Stomach (tissue), 19 donors: ENCODE measurements at places on chromosomes 7 and 10. TPM values are rescaled to one million over a fixed set of nuclear protein-coding genes. Genes with fewer than 3 reads are reported as not detected.

- H3K4me3 ChIP-seq: no peak overlapping the region
- H3K36me3 ChIP-seq: no peaks in the 10 kb centered on the region
- DNase-seq: no peak
- H3K27me3 ChIP-seq: no peaks in the 10 kb centered on the region
- H3K4me1 ChIP-seq: no peaks in the 10 kb centered on the region
- H3K27ac ChIP-seq: no peak overlapping the region
These were observed 148.4 kb upstream of the FAM20C start for GRCh38 chr7:43791-44540.

GRCh38 chr7:32030904-32031692 lies 39.1 kb downstream of the PDE1C start:
- H3K4me1 ChIP-seq: no peaks in the 10 kb centered on the region
- no peak overlapping the region for H3K27ac ChIP-seq
- H3K36me3 ChIP-seq: no peaks in the 10 kb centered on the region
- no peaks in the 10 kb centered on the region for H3K27me3 ChIP-seq
- no peak for DNase-seq

RALA gene
- 29.4 TPM for polyA plus RNA-seq

DNA sequence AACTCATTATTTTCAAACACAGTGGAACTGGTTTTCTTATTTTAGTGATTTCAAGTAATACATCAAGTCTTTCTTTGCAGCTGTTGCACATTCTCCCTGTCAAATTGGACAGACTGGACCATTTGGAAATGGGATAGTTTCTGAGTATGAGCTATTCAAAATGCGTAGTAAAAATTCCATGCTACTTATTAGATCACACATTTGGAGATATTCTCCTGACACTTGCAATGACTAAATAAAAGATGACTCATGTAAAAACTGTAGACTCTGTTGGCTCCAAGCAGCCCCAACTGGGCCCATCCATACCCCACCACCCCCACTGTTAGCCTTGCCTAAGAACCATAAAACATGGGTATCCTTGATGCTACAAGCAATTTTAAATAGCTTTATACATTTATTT lies 25.9 kb upstream of the BICC1 start:
- no peaks in the 10 kb centered on the region for H3K27me3 ChIP-seq
- no peaks in the 10 kb centered on the region for H3K4me1 ChIP-seq
- H3K36me3 ChIP-seq: no peaks in the 10 kb centered on the region
- H3K4me3 ChIP-seq: no peak overlapping the region

LRRN3 gene
- 0.61 TPM for polyA plus RNA-seq

NXPH1 gene
- polyA plus RNA-seq: not detected

DNA sequence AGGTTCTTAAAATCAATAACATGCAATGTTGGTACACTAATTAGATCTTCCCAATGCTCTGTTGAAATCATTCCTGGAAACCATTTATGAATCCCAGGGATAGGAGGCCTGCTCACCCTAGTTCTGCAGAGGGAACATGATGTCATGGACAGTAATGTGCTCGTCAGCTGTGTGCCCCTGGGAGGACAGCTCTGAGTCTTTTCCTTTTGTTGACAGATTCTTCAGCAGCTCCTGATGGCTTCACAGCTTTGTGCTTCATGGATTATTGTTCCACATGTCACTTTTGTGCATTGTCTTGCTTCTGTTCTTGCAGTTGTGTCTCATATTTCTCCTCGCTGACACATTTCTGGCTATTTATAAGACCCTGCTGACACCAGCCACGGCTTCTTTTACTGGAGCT lies 367.5 kb downstream of the CCSER2 start:
- H3K36me3 ChIP-seq: no peaks in the 10 kb centered on the region
- no peaks in the 10 kb centered on the region for H3K27me3 ChIP-seq
- no peak overlapping the region for H3K27ac ChIP-seq
- no peak for DNase-seq

GRCh38 chr7:41729059-41729458 lies 26.2 kb upstream of the INHBA start:
- no peaks in the 10 kb centered on the region for H3K27me3 ChIP-seq
- no peak for DNase-seq
- no peaks in the 10 kb centered on the region for H3K36me3 ChIP-seq
- H3K27ac ChIP-seq: no peak overlapping the region
- H3K4me3 ChIP-seq: no peak overlapping the region
- no peaks in the 10 kb centered on the region for H3K4me1 ChIP-seq

- H3K4me3 ChIP-seq: no peak overlapping the region
- H3K27me3 ChIP-seq: no peaks in the 10 kb centered on the region
- H3K4me1 ChIP-seq: no peaks in the 10 kb centered on the region
- no peak for DNase-seq
These were observed 120.4 kb downstream of the EPDR1 start for GRCh38 chr7:38040831-38041230.

CFAP69 gene
- 5.1 TPM for polyA plus RNA-seq

GRCh38 chr7:24880886-24881285 lies 99.1 kb downstream of the OSBPL3 start:
- no peak overlapping the region for H3K27ac ChIP-seq
- no peaks in the 10 kb centered on the region for H3K27me3 ChIP-seq
- DNase-seq: no peak
- H3K4me3 ChIP-seq: no peak overlapping the region
- H3K36me3 ChIP-seq: no peaks in the 10 kb centered on the region

DNA sequence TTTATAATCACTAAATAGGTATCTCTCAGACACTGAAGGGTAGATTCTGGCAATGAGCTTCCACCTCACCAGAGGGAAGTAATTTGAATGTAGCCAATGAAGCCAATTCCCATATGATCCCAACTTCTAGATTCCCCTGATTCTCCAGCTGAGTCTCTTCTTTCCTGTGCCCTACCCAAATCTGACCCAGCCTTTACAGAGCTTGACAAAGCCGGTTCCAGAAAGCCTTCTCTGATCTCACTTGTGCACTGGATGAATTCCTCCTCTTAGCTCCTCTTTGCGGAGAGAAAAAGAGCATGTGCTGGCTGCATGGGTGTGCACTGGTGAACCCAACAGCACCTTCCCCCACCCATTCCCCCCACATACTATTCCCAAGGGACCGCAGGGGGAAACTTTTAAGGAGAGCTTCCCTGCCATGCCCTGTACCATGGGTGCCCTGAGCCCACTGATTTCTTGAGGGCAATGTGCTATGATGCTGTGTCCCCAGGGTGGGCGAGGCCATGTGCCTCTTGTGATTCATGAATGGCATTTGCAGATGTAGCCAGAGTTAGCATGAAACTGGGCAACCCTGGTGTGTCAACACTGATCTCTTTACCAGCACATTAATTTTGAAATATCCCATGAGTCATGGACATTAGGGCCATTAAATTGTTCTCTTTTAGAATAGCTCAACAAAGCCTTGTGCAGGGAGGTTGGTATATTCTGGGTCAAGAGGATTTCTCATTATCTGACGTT lies 50.4 kb upstream of the PLEKHA1 start:
- H3K27ac ChIP-seq: no peak overlapping the region
- H3K4me3 ChIP-seq: no peak overlapping the region
- H3K36me3 ChIP-seq: no peaks in the 10 kb centered on the region
- H3K27me3 ChIP-seq: peaks cover under 1% of the 10 kb centered on the region

IL6 gene
- polyA plus RNA-seq: 9.2 TPM

PHKG1 gene
- polyA plus RNA-seq: not detected

- peaks cover 42% of the 10 kb centered on the region for H3K27me3 ChIP-seq
- no peaks in the 10 kb centered on the region for H3K4me1 ChIP-seq
- H3K36me3 ChIP-seq: no peaks in the 10 kb centered on the region
- DNase-seq: no peak
These were observed 101.5 kb downstream of the TRIL start for GRCh38 chr7:28856656-28857055.

GRCh38 chr7:90766814-90767564 lies 170.9 kb downstream of the CDK14 start:
- no peaks in the 10 kb centered on the region for H3K27me3 ChIP-seq
- DNase-seq: peak; percentile 83
- no peaks in the 10 kb centered on the region for H3K36me3 ChIP-seq
- H3K4me3 ChIP-seq: no peak overlapping the region
- peaks cover 20% of the 10 kb centered on the region for H3K4me1 ChIP-seq

SPACDR gene
- not detected for polyA plus RNA-seq

- DNase-seq: no peak
- H3K36me3 ChIP-seq: no peaks in the 10 kb centered on the region
- peaks cover 9% of the 10 kb centered on the region for H3K4me1 ChIP-seq
- no peak overlapping the region for H3K4me3 ChIP-seq
- H3K27ac ChIP-seq: no peak overlapping the region
- H3K27me3 ChIP-seq: no peaks in the 10 kb centered on the region
These were observed 6.5 kb downstream of the ANLN start for GRCh38 chr7:36396150-36396549.

PAPOLB gene
- polyA plus RNA-seq: not detected

PRSS37 gene
- polyA plus RNA-seq: not detected

ADRA2A gene
- 0.65 TPM for polyA plus RNA-seq

DNA sequence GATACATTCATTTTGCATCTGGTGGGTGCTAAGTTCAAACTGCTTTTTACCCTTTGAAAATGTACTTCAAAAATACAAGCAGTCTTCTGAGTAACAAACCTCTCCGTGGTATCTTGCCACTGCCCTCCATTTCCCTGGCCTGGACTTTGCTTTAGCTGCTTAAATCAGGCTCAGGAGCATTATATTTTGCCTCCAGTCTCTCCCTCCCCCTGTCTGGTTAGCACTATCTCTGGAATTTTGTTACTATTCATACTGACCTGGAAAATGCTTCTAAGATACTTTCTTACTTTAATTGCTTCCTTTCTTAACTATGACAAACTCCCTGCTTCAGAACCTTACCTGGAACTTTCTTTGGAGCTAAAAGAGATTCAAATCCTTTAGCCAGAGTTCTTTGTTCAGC lies 369.8 kb downstream of the GFRA1 start:
- no peaks in the 10 kb centered on the region for H3K36me3 ChIP-seq
- no peaks in the 10 kb centered on the region for H3K27me3 ChIP-seq
- no peaks in the 10 kb centered on the region for H3K4me1 ChIP-seq
- H3K27ac ChIP-seq: no peak overlapping the region
- no peak for DNase-seq

DNA sequence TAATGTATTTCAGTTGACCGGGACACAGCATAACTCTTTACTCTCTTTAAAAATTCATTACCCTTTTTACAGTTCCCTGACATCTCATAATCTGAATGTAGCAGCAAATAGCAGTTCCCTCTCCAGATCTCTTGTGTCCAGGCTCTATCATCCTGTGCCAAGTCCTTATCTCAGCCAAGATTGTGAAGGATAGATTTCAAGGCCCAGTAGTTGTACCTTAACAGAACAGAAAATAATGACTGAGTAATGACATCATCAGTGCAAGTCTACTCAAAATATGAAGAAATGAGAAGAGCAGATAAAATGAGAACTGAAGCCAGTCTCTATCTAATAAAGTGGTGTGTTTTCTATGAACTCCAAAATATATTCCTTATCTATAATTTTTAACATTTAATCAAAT lies 92.6 kb downstream of the TFEC start:
- no peak overlapping the region for H3K4me3 ChIP-seq
- no peak overlapping the region for H3K27ac ChIP-seq
- no peaks in the 10 kb centered on the region for H3K36me3 ChIP-seq
- no peaks in the 10 kb centered on the region for H3K4me1 ChIP-seq

SLC13A1 gene
- not detected for polyA plus RNA-seq

DNA sequence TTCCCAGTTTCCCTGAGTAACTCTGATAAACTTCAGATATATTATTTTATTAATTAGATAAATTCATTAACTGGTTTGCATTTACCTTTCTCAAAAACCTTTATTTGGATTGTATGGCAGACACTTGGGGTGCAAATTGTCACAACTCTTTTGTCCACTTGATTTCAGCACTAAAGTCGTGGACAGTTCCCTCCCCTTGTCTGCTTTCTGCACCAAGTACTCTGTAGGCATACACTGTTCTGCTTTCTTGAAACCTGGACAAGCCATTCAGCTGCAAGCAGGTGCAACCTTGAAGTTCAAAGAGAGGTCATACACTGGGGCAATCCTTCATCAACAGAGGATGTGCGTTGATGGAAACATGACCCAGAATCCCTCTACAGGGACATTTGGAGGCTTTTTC lies 162.9 kb downstream of the ARL5B start:
- H3K4me3 ChIP-seq: no peak overlapping the region
- no peak overlapping the region for H3K27ac ChIP-seq
- DNase-seq: peak; percentile 53
- H3K27me3 ChIP-seq: no peaks in the 10 kb centered on the region

DNA sequence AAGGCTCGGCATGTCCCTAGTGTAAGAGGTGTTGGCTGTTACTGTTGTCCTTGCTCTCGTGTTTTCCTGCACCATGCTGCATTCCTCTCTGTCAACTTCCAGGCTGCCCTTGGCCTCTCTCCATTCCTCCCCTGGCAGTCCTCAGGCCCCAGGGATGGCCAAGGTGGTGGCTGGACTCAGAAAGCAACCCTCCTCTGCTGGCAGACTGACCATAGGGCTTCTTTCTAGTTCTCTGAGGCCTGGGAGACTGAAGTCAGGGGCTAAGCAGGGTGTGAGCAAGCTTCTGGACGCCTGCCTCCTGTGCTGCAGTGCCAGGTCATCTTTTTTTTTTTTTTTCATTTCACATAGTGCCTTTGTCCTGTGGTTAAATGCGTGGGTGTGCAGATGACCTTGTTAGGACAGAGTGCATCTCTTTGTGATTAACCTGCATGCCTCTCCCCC lies 72.0 kb downstream of the GOLGA7B start:
- no peaks in the 10 kb centered on the region for H3K4me1 ChIP-seq
- no peak overlapping the region for H3K4me3 ChIP-seq
- H3K27me3 ChIP-seq: peaks cover 16% of the 10 kb centered on the region
- no peaks in the 10 kb centered on the region for H3K36me3 ChIP-seq
- DNase-seq: no peak

GRCh38 chr10:69901628-69902505 lies 100.2 kb downstream of the COL13A1 start:
- no peak overlapping the region for H3K27ac ChIP-seq
- no peaks in the 10 kb centered on the region for H3K36me3 ChIP-seq
- no peaks in the 10 kb centered on the region for H3K27me3 ChIP-seq
- peak; percentile 73 for DNase-seq
- peaks cover 5% of the 10 kb centered on the region for H3K4me1 ChIP-seq
- H3K4me3 ChIP-seq: no peak overlapping the region

ZNF398 gene
- polyA plus RNA-seq: 3.7 TPM

- no peaks in the 10 kb centered on the region for H3K36me3 ChIP-seq
- no peaks in the 10 kb centered on the region for H3K27me3 ChIP-seq
- no peak overlapping the region for H3K4me3 ChIP-seq
These were observed 11.6 kb upstream of the LIPF start for GRCh38 chr10:88652616-88653015.

SAMD9L gene
- polyA plus RNA-seq: 2.9 TPM

ZNF425 gene
- polyA plus RNA-seq: 1.2 TPM

GRCh38 chr7:135168001-135168400 lies 2.5 kb downstream of the CYREN start:
- H3K36me3 ChIP-seq: peaks cover 52% of the 10 kb centered on the region
- H3K27ac ChIP-seq: peak overlapping the region; percentile 99
- H3K4me1 ChIP-seq: peaks cover 63% of the 10 kb centered on the region
- H3K27me3 ChIP-seq: no peaks in the 10 kb centered on the region
- no peak overlapping the region for H3K4me3 ChIP-seq

DNA sequence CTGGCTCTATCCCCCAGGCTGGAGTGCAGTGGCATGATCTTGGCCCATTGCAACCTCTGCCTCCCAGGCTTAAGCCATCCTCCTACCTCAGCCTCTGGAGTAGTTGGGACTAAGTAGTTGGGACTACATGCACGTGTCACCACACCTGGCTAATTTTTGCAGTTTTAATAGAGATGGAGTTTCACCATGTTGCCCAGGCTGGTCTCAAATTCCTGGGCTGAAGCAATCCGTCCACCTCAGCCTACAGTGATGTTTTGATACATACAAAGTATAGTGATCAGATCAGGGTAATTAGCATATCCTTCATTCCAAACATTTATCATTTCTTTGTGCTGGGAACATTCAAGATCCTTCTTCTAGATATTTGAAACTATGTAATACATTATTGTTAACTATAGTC lies 22.5 kb upstream of the TNKS2 start:
- no peaks in the 10 kb centered on the region for H3K36me3 ChIP-seq
- H3K27me3 ChIP-seq: no peaks in the 10 kb centered on the region
- no peaks in the 10 kb centered on the region for H3K4me1 ChIP-seq
- no peak overlapping the region for H3K4me3 ChIP-seq
- no peak overlapping the region for H3K27ac ChIP-seq
